Activated CD8-positive, alpha-beta memory T cell treated with anti-CD3 and anti-CD28 coated beads, Interleukin-2, amount 50 U/mL, for 4 hours (primary cell): ENCODE measurements at places on chromosomes 13 and 19.

DNA sequence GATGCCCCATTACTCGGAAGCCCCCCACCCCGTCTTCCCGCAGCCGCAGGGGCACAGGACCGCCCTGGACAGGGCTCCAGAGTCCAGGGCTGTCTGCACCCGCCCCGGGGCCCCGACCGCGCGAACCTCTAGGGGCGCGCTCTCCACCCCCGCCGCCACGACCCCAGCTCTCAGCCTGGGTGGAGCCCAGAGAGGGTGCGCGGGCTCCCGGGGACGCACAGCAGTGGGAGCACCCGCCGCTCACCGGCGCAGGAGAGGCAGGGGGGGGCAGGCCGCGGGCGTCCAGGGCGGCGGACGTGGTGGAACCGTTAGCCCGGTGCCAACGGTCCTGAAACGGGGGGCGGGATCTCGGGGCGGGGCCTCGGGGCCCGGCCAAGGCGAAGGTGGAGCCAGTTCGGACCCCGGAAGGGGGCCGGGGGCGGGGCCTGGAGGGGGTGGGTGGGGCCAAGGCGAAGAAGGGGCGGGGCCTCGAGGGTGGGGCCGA is at the start of gene ATP8B3:
Gene ATP8B3, minus strand, starts transcription at position 335 of the 484 bp plus-strand sequence. CDS start 540 bp downstream, outside the sequence.
- no peak for DNase-seq

- no peak for DNase-seq
These were observed 6.4 kb downstream of the LTBP4 start for GRCh38 chr19:40607311-40608239.

- DNase-seq, result peak; percentile 72
These were observed at the start of gene CUL4A for GRCh38 chr13:113209336-113209758. TSS of gene CUL4A (plus strand) at chr13:113209613. CDS start at chr13:113209628, 15 bp downstream.

- DNase-seq, result no peak
These were observed 226.0 kb downstream of the NALCN start for GRCh38 chr13:101190337-101190736.

GRCh38 chr19:55097864-55098715 is 19.3 kb downstream of the PPP1R12C start:
- DNase-seq, result no peak

DNA sequence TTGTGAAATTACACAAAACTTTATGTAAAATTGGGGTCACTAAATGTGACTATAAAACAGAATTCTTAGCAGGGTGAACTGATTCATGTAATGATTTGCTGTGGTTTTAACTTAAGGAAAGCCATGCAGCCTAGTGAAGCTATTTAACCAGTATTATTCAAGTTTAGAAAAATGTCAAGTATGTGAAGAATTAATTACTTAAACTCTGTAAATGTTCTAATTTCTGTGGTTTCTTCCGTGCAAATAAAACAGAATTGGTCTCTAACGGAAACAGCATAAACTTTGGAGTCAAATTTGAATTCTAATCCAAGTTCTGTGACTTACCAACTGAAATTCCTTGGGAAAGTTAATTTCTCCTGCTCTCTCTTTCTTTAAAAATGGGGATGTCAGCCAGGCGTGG is 13.3 kb downstream of the CDC16 start:
- no peak for DNase-seq

GRCh38 chr13:80778297-80778696 is 437.4 kb upstream of the SPRY2 start:
- no peak for DNase-seq

DNA sequence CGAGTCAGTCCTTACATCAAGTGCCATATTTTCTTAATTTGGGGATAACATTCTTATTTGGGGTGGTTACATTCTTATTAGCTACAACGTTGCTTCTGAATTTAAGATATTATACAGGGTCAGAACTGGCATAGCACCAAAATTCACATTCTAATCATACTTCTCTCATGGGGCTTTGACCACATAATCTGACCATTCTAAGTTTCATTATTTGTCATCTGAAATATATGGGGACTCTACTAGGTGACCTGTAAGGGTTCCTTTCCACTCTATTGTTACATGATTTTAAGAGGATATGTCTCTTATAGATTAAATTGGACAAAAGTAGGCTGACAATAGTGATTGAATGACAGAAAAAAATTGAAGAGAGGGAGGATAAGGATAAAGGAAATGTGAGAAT is 536.5 kb downstream of the KCTD12 start:
- DNase-seq, result no peak

DNA sequence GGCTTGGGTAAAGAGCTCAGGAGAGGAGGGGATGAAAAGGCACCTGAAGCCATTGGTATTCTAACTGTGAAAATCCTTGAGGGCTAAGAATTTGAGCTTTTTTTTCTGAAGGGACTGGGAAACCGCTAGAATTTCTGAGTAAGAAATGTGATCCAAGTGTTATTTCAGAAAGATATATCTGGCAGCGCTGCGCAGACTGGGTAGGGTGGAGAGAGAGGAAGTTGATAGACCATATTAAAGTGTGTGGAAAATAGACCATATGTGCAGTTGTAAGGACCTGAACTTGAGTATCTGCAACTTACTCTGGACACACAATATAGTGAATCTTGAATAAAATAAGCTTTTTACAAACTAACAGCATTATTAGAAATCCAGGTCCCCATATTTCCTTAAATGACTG is 427.4 kb downstream of the NDFIP2 start:
- no peak for DNase-seq
